ENCODE measurements at places on chromosomes 12 and 14.

DNA sequence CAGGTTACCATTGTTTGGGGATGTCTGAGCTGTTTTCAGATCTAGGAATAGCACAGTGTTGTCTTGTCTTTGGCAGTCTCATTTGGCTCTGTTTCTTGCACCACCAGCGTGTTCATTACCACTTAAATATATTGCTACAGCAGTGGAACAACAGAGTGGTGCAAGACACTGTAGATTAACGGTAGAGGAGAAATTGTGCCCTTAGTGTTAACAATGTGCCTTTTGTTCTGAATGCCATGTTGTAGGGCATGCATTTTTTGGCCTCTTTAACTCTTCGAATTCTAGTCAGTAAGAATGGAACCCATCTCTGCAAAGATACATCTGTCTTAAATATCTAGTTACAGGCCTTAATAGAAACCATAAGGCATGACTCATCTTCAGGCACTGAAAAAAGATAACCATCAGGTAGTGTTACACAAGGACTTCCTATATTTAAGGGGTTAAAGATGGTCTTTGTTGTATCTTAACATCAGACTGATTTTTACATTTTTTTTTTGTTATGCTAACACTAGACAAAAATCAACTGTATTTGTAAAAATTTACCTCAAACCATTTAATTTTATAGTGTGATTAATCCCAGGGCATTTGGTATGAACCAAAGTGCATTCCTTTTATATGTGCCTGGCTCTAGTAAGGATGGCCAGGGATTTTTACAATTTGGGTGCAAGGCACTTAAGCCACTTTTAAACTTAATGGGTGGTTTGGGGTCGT, 12.9 kb downstream of the DYRK2 start:
- no peak for DNase-seq

- no peak for DNase-seq
Measured at GRCh38 chr12:53255996-53256395, 12.1 kb upstream of the ESPL1 start.

GRCh38 chr12:58313091-58313855, 371.9 kb downstream of the ATP23 start:
- DNase-seq: no peak

DNA sequence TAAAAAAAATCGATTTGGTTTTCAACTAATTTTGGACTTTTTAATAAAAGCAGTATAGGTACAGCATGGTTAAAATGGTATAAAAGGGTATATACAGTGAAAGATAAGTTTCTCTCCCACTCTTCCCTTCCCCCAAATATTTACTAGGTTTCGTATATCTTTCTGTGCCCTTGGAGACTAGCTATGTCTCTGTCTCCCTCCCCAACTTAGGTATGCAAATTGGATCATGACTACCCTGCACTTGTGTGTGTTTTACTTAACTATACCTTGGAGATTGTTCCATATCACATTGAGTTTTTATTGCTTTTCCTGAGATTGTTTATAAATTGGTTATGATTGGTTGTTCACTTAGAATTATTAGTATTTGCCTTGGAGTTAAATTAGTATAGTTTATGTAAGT, 19.4 kb downstream of the AEBP2 start:
- no peak for DNase-seq

- no peak for DNase-seq
Measured at GRCh38 chr14:54754116-54754622, 148.5 kb downstream of the GCH1 start.

DNA sequence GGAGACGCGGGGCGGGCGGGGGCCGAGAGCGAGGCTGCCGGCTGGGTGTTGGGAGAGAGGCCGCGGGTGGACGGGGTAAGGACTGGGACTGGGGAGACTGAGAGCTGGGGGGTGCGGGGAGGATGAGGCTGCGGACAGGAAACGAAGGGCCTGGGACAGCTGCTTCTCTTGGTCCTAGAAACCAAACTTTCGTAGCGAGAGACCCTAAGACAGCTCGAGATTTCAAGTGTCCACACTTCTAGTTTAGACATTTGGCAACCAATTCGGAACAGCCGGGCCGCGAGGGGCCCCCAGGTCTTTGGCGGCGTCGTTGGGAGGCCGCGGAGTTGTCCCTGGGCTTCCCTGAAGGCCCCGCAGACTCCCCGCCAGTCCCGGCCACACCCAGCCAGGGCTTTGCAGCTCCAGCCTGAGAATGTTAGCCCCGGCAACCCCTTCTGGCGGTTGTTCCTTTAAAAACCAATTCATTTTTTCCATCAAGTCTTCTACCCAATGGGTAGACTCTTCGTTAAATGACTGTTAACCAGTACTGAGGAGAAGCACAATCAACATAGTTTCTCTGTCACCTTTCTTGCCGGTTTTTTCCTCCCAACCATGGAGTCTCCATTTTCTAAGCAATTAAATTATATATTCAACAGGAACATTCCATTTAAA, 11.5 kb downstream of the NKX2-1 start:
- DNase-seq: peak; percentile 57

DNA sequence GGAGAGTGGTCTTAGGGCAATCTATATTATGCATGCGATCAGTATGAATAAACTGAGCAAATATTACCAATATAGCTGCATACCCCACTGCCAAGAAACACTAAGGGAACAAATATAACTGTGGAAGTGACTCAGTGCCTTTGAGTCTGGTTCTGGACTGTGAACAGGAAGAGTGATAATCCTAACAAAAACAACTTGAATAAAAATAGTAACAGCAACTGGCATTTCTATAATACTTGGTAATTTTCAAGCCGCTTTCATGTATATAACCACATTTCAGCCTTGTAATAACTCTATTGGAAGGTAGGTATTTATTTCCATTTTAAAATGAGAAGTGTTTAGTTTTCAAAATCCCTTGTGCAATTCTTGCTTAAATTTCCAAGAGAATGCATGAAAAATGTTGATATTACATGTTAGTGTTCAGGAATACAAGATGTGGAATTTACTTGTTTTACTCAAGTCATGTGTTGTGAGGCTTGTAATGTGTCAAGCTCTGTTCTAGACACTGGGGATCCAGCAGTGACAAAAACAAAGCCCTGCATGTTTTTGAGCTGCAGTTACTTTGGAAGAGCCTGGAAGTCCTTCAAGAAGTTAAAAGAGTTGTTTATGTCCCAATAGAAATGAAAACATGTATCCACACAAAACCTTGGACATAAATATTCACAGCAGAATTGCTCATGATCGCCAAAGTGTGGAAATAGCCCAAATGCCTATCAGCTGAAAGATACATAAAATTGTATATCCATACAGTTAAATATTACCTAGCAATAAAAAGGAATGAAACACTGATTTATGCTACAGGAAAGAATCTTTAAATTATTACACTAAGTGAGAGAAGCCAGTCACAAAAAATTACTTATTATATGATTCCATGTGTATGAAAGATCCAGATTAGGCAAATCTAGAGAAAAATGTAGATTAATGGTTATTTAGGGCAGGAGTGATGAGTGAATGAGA, 338.1 kb upstream of the TMEM132C start:
- DNase-seq: no peak

- no peak for DNase-seq
Measured at GRCh38 chr14:86129426-86129825, 599.5 kb downstream of the FLRT2 start.

GRCh38 chr12:92995258-92995903, 66.3 kb upstream of the EEA1 start:
- no peak for DNase-seq

GRCh38 chr12:108793756-108794441, 62.6 kb upstream of the CORO1C start:
- no peak for DNase-seq

All from NCI-H510A treated with DMSO at 0.1 percent for 48 hours (cell line).